Germinal center (tissue), 1 donor: ENCODE measurements at places on chromosomes 5 and 9.

GRCh38 chr9:86659413-86660046 lies 287.8 kb downstream of the GAS1 start:
- no peak for DNase-seq

GRCh38 chr9:2180154-2180553 lies 165.0 kb downstream of the SMARCA2 start:
- DNase-seq = no peak

DNA sequence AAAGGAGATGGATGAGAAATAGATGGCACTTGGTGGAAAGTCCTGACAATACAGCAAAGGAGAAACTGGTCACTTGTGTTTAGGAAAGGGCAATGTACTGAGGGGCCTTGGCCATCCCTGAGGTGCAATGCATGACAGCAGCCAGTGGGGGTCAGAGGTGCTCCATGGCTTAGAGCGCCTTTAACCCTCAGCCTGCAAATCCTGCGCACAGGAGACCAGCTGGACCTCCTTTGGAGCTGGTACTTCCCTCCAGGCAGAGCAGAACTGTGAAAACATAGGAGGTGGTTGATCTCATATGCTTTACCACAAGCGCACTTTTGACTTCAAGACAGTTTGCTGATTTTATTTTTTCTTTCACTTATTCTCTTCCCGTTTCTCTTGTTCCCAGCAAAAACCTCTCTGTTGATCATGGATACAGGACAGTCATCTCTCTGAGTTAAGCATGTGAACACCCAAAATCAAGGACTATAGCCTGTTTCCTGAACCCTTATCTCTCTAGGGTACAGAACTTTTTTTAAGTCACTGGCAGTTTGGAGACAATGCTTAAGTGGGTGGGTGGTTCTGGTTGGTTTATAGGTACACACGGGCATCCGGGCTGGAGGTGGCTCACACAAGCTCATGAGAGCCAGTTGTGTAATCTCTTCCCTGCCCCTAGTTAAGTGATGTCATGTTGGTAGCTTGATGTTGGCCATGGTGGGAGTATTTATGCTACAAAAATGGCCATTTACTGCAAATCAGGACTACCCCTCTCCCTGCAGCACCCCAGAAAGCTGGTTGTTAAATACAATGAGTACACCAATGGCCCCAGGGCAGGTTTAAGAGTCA lies 37.6 kb upstream of the ANKRD55 start:
- DNase-seq = peak; percentile 66

GRCh38 chr5:150181027-150181426 lies 8.8 kb upstream of the SLC6A7 start:
- DNase-seq = no peak

GRCh38 chr9:89661391-89661949 lies 56.7 kb downstream of the GADD45G start:
- DNase-seq = no peak

GRCh38 chr5:154401355-154401754 lies 44.4 kb upstream of the SAP30L start:
- DNase-seq = no peak

GRCh38 chr9:24459953-24460352 lies 85.7 kb downstream of the IZUMO3 start:
- no peak for DNase-seq

- DNase-seq = no peak
These were observed 179.4 kb downstream of the PPP2R2B start for GRCh38 chr5:146699138-146699537.

DNA sequence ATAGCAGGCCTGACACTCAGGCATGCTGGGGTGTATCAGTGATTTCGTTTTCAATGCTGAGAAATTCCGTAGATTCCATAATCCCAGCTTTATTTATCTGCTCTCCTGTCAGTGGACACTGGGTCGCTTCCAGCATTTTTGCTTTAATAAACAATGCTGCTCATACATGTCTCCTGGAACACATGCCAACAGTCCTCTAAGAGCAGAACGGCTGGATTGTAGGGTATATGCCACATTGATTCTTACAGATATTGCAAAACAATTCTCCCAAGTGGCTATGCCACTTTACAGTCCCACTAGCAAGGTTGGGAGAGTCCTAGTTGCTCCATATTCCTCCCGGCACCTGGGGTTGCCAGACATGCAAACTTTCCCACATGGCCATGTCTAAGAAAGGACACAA lies 81.9 kb downstream of the RAPGEF1 start:
- DNase-seq = no peak

DNA sequence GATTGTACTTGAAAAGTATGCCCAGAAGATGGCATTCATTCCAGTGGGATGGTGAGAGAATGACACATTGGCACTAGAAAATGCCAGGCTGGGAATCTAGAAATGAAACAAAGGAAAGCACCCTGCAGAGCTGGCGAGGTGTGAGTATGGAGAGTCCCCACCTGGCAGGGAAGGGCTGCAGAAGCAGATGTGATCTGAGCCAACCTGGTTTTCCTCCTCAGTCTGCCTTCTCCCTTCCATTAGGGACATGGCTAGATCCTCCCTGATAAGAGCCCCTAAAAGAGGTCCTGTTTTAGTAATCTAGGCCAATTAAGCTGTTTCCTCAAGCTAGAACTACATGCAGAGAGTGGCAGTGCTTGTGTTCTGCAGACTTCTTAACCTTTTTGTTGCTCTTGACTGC lies 24.7 kb upstream of the TNFSF15 start:
- no peak for DNase-seq

- DNase-seq = no peak
These were observed 3.7 kb downstream of the HNRNPA0 start for GRCh38 chr5:137750436-137750835.

DNA sequence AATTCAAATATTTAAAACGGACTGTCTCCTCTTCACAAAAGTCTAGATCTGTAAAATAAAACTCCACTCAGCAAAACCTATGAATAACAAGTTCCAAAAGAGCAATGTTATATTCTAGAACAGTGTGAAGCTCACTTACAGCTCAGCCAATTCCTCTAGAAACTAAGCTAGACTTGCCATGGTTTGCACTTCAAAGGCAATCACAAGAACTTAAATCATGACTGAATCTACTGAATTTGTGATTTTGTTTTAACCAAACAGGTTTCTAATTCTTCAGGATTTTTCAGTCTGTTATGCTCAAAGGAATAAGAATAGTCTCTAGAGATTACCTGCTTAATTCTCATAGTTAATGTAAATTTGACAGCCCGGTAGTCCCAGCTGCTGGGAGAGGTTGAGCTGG lies 1.4 kb upstream of the PKD2L2 start:
- DNase-seq = no peak

DNA sequence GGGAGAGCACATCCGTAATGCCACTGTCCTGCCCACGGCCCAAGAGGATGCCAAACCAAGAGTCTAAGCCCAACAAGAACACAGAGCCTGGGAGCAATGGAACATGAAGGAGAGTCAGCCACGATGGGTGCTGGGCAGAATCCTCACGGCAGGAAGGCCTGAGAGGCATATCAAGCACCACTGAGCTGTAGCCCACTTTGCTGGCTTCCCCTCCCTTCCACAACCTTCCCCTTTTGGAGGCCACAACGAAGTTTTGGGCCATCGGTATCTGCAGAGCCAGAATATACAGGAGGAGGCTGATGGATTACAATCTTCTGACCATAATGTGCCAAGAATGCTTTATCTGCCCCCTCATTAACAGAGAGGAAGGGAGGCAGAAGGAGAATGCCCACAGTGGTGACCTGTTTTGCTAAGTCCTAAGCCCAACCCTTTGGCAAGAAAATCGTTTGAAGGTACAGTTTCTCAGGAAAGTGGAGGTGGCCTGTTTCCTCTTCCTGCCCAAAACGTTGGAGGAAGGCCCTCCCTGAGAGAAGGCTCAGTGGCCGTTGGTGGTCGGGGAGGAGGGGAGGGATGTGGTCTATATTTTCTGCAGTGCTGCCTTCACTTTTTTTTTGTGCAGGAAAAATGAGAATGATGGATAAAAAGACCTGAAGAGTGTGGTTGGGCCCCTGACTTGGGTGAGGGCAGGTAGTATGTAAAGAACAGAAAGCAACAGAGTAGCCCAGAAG lies 26.2 kb downstream of the MACROH2A1 start:
- DNase-seq = no peak

DNA sequence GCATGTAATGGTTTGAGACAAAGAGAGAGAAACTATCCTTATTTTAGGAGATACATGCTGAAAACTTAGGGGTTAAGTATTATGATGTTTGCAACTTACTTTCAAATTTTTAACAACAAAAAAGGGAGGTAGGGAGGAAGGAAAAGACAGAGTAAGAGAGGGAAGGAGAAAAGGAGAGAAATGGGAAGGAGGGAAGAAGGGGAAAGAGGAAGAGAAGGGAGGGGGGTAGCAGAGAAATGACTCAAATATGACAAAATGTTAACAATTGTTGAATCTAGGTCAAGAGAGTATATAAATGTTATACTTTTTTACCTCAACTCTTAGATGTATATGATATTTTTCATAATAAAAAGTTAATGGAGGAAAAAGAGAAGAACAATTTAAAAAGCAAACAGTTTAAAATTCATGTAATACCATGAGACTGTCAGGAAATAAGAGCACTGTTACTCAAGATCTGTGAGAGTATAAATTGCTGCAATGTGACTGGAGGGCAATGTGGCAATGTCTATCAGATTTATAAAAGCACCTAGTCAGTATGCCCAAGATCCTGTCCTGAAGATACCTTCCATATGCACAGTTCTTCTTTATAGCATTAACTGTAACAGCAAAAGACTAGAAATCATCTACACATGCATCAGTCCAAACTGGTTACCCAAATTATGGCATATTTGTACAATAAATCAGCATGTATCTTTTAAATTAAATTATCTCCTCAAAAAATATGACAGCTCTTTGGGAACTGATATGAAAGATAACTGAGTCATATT lies 16.3 kb downstream of the FBXW11 start:
- DNase-seq = no peak

GRCh38 chr5:149271195-149271715 lies 404 bp upstream of the AFAP1L1 start:
- DNase-seq = no peak

GRCh38 chr9:101307524-101308213 lies 77.1 kb downstream of the BAAT start:
- no peak for DNase-seq

DNA sequence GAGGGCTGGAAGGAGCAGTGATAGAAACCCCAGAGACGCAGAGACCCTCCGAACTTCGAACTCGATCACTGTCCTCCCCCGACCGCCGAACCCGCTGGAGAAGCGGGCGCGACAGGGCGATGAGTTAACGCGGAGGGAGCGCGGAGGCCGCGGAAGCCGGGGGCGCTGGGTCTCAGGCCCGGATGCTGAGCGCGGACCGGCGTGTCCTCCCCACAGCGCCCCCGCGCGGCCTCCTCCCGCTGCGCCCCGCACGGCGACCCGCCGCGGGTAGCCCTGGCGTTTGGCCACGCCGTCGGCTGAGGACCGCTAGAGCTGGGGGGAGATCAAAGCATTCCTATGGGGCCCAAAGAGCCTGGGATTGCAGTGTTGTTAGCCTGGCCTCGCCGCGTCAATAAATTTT lies 7.7 kb upstream of the DMRT2 start:
- DNase-seq = peak; percentile 65

DNA sequence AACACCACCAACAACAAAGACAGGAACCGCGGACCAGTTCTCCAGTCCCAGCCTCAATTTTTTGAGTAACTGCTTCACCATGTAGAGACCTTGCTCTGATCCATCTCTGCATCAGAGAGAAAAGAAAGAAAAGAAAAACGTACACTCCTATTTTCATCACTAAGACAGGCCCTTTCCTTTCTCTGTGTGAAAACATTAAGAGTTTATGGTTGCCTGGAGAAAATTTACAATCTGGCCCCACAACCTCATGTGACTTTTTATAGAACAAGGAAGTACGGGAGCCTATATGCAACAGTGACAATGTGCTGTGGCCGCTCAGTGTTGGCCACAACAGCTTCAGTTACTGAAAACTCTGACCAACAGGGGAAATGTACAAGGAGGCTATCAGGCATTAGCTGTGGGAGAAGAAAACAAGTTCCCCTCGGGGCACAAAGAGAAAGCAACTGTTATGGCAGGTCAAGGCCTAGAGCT lies 272.9 kb upstream of the PTGER4 start:
- no peak for DNase-seq

GRCh38 chr9:130256644-130257043 lies 8.9 kb upstream of the HMCN2 start:
- DNase-seq = no peak

- DNase-seq = no peak
These were observed 27.3 kb upstream of the MUSK start for GRCh38 chr9:110641293-110641692.

- no peak for DNase-seq
These were observed 12.9 kb downstream of the NIPSNAP3B start for GRCh38 chr9:104776797-104777196.

- DNase-seq = no peak
These were observed 385.3 kb upstream of the IRX4 start for GRCh38 chr5:2267991-2268390.
